ENCODE measurements at places on chromosomes 3 and 15. TPM values are rescaled to one million over a fixed set of nuclear protein-coding genes. Genes with fewer than 3 reads are reported as not detected.

GRCh38 chr15:44441095-44441501 is 13.7 kb downstream of the CTDSPL2 start:
- no peak for DNase-seq

DNA sequence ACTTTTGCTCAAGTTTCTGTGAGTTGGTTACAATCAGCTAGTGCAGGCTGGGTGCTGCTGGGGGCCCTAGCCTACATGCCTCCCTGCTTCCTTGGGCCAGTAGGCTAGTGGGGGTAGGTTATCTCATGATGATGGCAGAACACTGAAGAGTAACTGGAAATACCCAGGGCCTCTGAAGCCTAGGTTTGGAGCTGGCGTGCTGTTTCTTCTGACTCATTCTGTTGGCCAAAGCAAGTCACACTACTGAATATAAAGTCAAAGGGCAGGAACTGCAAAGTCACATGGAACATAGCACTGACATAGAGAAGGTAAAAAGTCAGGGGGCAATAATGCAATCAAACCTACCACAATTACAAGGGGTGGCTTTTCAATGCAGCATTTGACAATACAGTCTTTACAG is 34.5 kb downstream of the RASGRP1 start:
- no peak for DNase-seq

The PAQR5 gene
- 0.27 TPM for total RNA-seq

DNA sequence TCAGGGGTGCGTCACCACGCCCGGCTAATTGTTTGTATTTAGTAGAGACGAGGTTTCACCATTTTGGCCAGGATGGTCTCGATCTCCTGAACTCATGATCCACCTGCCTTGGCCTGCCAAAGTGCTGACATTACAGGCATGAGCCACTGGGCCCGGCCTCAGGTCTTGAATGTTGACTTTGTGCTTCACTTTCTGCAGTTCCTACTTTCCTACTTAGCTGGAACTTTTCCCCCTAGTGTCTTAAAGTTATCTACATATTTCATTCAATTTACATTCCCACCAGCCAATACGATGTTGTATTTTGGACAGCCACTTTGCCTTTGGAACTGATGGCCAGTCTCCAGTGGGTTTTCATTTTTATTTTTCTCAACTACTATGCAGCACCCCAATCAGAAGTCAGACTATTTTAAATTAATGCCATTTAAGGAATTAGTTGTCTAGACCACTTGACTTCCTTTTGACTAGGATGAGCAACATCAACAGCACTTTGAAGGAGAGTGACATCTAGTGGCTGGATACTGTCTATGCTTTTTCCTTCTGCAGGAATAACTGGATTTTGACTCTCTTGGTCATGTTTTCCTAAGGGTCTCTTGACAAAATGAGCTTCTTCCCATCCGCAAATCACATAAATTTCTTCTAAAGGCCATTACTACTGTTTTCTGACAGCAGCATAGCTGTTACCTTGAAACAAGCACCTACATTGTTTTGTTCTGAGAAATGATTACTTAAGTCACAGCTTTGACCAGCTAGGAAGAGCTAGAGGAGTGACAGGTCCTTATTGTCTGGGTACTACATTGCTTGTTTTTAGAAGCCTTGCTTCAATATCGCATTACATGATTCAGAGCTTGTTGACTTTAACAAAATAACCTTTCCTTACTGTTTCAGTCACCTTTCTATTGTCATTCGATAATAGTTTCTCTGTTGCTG is 140.2 kb downstream of the ITPR1 start:
- DNase-seq: peak; percentile 64

- DNase-seq: no peak
These were observed 35.4 kb upstream of the CORO2B start for GRCh38 chr15:68543165-68544008.

DNA sequence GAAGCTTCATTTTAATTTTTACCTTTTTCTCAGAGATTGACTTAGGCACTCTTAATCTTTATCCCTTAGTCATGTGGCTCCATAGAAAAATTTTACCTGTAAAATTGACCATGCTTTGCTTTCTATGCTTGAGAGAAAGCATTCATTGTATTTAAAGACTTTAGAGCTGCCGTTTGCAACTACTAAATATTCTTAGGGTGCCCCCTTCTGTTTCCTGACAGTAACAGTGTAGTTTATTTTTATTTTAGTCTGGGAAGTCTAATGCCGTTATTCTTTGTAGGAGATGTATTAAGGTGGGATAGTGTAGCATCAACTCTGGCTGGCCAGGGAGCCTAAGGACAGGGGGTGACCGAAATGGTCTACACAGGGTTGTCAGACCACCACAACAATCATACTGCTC is 84.5 kb upstream of the SYNPR start:
- DNase-seq: peak; percentile 18

GRCh38 chr3:196990601-196991007 is 22.0 kb upstream of the PIGZ start:
- no peak for DNase-seq

DNA sequence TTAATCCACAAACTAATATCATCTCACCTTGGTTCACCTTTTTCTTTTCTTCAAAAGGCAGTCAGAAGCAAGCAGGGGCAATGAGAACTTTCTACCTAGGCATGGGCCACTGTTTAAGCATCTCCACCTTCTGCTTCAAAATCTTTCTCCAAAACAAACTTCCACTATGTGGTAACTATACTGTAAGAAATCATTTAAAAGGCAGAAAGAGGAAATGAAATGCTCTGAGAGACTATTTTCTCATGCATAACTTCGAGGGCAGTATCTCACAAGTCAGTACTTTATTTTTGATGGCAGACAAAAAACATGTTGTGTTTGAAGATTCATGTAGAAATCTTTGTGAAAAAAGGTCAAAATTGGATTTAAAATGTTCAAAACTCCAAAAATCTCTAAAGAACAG is 419.7 kb downstream of the ZBTB20 start:
- no peak for DNase-seq

DNA sequence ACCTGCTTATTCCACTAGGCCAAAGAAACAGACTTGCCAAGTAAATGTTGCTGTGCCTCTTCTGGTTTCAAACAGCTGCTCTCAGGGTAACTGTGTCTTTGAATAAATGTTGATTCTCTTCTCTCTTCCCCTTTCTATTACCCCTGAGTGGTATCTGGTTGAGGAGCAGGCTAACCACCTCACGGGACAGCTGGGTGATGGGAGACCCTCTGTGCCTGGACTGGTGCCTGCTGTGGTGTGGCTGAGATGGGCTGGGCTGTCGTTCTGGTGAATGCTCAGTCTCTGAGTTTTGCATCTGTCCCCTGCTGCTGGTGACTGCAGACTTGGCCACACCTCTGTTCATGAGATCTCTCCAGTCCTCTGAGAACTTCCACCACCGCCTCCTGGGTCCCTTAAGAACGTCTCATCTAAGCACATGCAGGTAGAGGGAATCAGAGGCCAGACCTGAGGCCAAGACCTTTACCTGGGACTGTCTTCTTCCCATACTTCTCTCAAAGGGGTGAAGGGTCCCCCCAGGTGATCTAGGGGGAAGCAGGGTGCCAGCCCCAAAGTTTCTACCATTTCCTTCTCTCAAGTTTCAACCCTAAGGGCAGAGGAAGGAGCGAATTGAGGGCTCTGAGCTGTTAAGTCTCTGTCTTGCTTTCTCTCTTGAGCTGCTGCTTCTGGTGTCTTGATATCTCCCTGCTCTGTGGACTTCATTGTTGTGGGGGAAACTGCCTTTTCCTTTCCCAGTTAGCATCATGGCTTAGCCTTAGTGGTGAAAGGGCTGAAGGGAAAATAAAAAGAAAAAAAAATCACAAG is 252.9 kb downstream of the EBLN2 start:
- no peak for DNase-seq

GRCh38 chr3:66405701-66406091 is 95.1 kb downstream of the LRIG1 start:
- no peak for DNase-seq

GRCh38 chr3:42440924-42441323 is 30.5 kb upstream of the LYZL4 start:
- DNase-seq: no peak

- DNase-seq: no peak
These were observed 942.0 kb downstream of the SQOR start for GRCh38 chr15:46576646-46577395.

GRCh38 chr3:126646674-126647073 is 8.2 kb downstream of the TXNRD3 start:
- DNase-seq: no peak

The MESP2 gene
- total RNA-seq: under 0.01 TPM

The NOX5 gene
- total RNA-seq: under 0.01 TPM

GRCh38 chr15:63063164-63063756 is 20.7 kb downstream of the TPM1 start:
- peak; percentile 62 for DNase-seq

DNA sequence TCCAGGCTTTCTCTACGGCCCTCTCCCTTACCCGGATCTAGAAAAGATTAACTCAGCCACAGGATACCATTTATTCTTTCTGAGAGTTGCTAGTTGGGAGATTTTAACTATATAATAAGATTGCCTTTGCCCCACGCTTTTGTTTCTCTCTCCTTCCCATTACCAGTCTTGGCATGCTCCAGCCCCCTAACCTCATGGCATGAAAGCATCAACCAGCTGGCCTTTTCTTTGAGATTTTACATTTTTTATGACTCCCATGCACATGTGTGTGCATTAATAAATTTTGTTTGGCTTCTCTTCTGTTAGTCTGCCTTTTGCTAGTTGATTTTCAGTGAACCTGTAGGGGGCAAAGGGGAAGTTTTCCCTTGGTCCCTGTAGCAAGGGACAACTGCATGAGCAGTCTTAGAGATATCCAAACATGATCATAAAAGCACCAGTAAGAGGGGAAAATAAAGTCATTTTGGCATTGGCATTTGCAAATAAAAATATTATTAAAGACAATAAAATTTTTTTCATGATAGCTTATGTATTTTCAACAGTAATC is 73.6 kb downstream of the OXSM start:
- no peak for DNase-seq

The SERPINI2 gene
- total RNA-seq: 1.6 TPM

DNA sequence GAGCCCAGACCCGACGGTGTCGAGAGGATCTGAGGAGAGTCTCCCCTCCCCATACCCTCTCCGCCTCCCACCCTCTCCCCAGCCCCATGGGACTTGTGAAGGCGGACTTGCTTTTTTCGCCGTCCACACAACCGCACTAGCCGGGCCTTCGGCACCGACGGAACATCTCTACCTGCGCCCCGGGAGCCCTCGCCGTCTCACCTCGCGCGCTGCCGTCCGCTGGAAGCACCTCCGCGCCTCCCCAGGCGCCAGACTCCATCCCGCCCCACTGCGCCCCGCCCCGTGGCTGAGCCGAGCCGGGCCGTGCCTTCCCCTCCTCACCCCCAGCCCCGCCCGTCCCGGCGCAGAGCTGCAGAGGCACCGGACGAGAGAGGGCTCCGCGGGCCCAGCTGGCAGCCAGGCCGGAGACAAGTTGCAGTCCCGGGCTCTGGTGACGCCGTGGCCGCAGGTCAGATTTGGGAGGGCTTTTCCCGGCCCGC is at the start of the genes DUOX1 and DUOXA1:
Gene DUOX1, plus strand, starts transcription at position 344 of the 479 bp plus-strand sequence. CDS start 1,973 bp downstream, outside the sequence.
Gene DUOXA1, minus strand, starts transcription at position 229 of the 479 bp plus-strand sequence. CDS start 6,865 bp downstream, outside the sequence.
- DNase-seq: no peak

GRCh38 chr15:27585041-27585640 is 514.0 kb downstream of the OCA2 start:
- no peak for DNase-seq

DNA sequence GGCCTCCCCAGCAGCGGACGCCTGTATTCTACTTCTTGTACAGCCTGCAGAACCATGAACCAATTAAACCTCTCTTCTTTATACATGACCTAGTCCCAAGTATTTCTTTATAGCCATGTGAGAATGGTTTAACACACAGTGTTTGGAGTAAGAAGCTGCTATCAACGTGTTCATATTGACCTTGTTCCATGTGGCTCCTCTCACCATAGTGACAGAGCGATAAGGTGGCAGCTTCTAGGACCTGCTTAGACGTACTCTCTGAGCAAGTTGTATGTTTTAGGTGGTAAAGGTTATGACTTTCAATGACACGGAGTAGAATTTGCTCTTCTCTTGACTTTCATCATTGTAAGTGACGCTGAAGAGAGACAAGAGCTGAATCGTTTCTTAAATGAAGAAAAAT is 157.7 kb upstream of the SLCO3A1 start:
- DNase-seq: no peak

The CCDC54 gene
- not detected for total RNA-seq

The LRTM1 gene
- not detected for total RNA-seq

GRCh38 chr3:15428539-15428938 is 1.1 kb downstream of the EAF1 start:
- no peak for DNase-seq

GRCh38 chr3:72538070-72538745 is 310.0 kb downstream of the SHQ1 start:
- DNase-seq: no peak

- no peak for DNase-seq
These were observed 176.8 kb downstream of the ABHD5 start for GRCh38 chr3:43867436-43868072.

DNA sequence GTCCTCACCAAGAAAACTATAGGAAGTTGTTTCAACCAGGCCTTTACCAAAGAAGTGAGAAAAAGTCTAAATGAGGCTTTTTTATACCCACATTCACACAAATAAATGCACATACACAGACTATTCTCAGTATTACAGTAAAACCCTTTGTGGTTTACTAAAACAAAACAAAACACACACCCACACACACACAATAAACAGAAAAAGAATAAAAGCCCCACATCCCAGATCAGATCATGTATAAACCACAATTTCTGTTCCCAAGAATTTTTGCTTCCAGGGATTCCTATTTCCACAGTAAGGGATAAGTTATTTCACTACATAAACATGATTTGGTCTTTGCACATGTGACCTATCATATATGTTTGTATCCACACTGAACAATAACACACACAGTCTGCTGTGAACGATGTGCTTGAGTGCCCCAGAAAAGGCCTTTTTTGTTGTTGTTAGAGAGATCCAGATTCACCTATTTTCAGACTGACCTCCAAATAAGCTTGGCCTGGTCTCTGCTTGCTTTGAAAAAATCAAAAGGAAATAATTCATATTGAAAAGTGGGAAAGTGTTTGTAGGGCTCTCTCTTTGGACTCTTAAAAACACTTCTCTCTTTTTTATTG is 283.4 kb upstream of the ATP11B start:
- DNase-seq: no peak

DNA sequence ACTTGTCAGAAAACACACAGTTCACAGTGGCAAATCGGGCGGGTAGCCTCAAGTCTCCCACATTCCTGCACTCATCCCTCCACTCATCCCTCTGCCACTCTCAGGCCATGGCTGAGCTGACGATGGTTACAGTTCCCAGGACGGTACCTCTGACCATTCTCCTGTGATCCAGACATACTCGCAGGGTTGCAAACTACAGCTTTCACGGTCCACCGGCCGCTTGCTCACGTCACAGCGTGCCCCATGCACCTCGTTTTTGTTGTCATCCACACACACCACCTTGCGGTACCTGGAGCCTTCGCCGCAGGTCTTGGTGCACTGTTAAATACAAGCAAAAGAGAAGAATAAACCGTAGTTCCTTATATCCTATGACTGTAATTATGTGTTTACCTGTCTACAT is 137.1 kb downstream of the ADAMTS9 start:
- DNase-seq: no peak

GRCh38 chr3:110744723-110745122 is 326.9 kb upstream of the NECTIN3 start:
- no peak for DNase-seq

All from hematopoietic multipotent progenitor cell (in vitro differentiated cells).